Fibroblast of skin of scalp (primary cell): ENCODE measurements at places on chromosomes 5 and 9.

- DNase-seq, result no peak
Measured at GRCh38 chr5:77869116-77869798, 93.1 kb upstream of the TBCA start.

- no peak for DNase-seq
Measured at GRCh38 chr5:112978836-112979235, 2.2 kb downstream of the DCP2 start.

- no peak for DNase-seq
Measured at GRCh38 chr5:145818604-145819003, 16.5 kb downstream of the PRELID2 start.

- no peak for DNase-seq
Measured at GRCh38 chr5:14229181-14229580, 86.0 kb downstream of the TRIO start.
